ENCODE measurements at places on chromosomes 12 and 14.

- DNase-seq: no peak
Observed at GRCh38 chr14:75442642-75443041, 14.8 kb downstream of the JDP2 start.

- no peak for DNase-seq
Observed at GRCh38 chr14:75040507-75040906, 10.8 kb downstream of the MLH3 start.

DNA sequence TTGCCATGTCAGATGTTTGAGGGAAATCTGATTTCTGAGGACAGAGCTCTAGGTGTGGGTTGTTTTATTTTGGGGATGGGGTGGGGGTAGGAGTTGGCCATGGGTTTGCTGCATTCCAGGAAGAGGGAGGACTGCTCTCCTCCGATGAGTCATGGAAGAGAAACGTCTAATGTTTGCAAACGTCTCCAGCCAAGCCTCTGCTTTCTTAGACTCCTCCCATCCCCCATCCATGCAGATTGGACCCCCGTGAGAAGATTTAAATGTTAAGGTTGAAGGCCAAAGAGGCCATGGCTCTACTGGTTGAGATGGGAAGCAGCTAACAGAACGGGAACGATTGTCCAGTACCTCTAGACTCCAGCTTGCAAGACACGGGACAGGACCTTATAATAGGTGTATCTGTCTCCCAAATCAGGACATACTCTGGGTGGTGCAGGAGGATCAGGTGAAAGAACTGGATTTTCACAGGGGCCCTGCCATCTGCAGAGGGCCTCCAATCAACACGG is 11.4 kb upstream of the ATP2A2 start:
- no peak for DNase-seq

GRCh38 chr14:37508503-37508902 is 86.5 kb downstream of the FOXA1 start:
- DNase-seq: no peak

Data from stimulated activated CD4-positive, alpha-beta T cell treated with anti-CD3 and anti-CD28 coated beads, Interleukin-1b, Interleukin-23, amount 100 ng/mL, for 4 hours (primary cell).